ENCODE measurements at places on chromosomes 2 and 18. TPM values are rescaled to one million over a fixed set of nuclear protein-coding genes. Genes with fewer than 3 reads are reported as not detected.

The HOXD10 gene
- total RNA-seq, result not detected

The HAAO gene
- total RNA-seq, result 0.73 TPM

DNA sequence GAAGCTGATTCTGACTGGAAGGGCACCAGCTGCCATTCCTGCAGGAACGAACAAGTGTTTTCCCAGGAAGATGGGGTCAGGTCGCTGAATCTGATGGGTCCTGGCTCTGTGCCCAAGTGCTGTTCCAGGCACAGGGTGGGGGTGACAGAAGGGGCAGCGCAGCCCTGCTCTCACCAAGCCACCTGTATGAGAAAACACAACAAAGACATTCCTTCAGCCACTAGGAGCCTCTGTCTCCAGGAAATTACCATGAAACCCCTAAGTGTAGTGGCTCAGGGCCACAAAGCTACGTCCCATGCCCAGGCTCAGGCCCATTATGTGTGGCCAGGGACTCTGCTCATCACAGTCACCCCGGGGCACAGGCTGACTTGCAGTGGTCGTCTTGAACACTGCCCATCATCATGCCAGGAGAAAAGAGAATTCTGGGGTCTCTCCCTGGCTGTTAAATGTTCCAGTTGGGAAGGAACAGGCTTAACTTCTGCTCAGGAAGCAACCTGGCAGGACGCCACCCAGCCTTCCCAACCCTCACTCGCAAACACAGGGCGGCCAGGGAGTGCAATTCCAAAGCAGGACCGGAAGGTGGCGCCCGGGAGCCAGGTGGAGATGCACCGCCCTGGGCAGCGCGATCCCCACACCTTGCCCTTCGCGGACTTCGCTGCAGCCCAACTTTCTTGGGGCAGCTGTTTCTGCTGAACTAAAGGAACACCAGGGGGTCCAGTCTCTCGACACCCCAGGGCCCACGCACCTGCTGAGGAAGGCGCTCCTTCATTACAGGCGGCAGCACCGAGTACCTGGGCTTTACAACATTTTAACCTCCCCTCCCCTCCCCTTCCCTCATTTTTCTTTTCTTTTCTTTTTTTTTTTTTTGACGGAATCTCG is 11.0 kb upstream of the SFTPB start:
- DNase-seq, result peak; percentile 89

- DNase-seq, result no peak
Observed at GRCh38 chr18:66630831-66631230, 26.9 kb upstream of the CDH19 start.

DNA sequence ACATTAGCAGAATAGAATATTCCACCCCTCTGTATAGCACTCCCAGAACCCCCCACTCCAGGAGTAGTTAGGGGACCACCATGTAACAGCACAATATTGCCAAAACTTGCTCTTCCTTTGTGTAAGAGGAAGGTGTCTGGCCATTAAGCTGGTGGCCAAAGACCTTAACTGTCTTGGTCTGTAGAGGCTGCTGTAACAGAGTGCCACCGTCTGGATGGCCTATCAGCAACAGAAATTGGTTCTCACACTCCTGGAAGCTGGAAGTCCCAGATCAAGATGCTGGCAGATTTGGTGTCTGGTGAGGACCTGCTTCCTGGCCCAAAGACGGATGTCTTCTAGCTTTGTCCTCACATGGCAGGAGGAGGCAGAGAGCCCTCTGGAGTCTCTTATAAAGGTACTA is 61.6 kb upstream of the TGFA start:
- DNase-seq, result no peak

DNA sequence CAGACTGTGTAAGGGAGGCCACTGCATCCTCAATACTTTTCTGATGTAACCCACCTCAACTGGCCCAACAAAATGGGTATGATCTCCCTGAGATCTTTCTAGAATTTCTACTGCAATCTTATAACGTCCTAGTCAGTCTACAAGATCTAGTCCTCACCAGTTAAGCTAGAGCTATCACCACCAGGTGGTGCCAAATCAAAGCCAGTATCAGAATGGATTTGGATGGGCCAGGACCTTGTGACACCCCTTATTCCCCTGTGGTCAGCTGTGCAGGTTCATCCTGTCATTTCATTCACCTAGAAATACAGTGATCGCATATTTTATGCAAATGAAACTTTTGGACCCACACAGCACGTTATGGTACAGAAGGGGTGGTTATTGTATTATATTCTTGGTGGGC is 90.3 kb downstream of the OLA1 start:
- no peak for DNase-seq

DNA sequence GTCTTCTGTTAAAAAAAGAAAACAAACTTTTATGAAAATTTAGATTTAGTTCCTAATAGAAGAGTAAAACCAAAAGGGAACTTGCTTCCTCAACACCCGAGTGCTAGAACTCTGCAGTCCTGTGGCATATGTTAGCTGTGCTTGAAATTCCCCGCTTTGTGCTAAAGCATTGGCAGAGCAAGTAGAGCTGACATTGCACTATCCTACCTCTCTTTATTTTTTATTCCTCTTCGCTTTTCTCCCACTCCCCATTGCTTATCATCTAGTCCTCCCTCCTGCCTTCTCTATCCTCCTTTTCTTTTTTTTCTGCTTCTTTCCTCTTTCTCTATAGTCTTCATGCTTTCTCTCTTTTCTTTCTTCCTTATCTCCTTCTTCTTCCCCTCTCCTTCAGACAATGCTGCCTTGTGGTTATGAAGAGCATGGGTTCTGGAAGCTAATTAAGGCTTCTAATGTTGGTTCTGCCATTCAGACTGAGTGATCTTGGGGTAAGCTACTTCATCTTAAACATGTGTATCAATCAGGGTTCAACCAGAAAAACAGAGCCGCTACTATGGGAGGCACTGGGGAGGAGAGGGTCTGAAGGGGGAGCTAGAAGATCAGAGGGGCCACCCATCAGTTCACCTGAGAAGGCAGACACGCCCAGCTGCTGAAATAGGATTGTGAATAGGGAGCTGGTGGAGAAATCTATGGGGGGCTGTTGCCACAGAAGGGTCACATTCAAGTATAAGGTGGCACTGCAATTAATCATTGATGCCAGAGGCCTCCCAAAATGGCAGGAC is 31.4 kb upstream of the PELI1 start:
- no peak for DNase-seq

GRCh38 chr2:43228756-43229659 is 2.6 kb upstream of the ZFP36L2 start:
- DNase-seq, result no peak

GRCh38 chr2:42128721-42129486 is 40.2 kb upstream of the EML4 start:
- DNase-seq, result peak; percentile 88

DNA sequence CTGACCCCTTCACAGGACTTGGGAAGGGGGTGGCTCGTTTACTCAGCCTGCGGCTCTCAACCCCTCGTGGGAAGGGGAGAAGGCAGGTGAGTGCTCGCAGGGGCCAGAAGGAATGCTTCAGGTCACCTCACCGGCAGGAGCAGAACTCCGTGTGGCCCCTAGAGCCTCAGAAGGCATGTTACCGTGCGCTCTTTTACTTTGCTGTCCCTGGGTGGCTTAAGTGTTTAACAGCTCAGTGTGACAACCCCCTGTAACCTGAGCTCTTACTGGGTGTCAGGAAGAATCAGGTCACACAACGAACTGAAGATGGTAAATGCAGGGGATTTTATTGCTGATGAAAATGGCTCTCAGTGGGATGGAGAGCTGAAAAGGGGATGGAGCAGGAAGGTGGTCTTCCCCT is 1235.4 kb downstream of the LRP1B start:
- no peak for DNase-seq

DNA sequence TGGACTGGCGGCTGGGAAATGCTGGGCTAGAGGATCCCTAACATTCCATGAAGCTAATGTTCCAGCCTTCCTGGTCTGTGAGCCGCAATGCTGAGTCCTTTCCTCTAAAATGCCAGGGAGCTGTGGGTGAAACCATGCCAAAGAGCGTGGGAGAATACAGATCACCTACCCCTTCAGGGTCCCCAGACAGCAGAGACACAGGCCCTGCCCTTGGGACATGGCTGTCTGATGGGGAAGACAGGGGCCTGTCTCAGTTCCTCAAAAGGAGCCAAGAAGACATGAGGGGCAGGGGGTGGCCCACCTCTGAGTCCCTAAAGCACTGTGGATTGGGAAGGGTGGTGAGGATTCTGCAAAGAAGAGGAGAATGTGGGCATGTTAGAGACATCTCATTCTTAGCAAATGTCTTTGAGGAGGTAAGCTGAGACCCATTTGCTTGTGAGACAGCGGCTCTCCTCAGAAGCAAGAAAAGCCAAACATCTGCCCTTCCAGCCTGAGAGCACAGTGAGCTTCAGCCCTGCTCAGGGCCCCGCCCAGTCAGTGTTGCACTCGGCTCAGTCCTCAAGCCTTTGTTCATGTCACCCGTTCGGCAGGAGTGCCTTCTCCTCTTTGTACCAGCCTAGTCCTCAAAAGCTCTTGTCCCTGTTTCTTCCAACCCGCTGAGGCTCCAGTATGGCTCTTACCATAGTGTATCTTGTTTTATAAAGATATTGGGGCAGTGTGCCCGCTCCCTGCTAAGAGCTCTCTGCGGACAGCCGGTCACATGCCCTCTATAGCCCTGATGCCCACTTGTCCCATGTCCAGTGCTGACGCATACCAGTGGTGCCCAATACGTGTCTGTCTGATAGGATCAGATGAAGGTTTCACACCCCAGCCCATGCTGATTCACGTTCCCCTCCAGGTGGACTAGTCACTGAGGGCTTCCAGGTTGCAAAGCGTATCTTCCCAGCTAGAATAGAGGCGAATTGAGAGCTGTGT is 286.2 kb downstream of the CYP26B1 start:
- DNase-seq, result peak; percentile 31

GRCh38 chr18:63476668-63477067 is at the start of gene SERPINB5:
Gene SERPINB5, plus strand, starts transcription at chr18:63476958. Its CDS starts 7,471 bp downstream, at chr18:63484429.
- peak; percentile 89 for DNase-seq

GRCh38 chr2:15756882-15757819 is 165.5 kb downstream of the DDX1 start:
- no peak for DNase-seq

- DNase-seq, result no peak
Observed at GRCh38 chr2:207144173-207144785, 21.5 kb downstream of the KLF7 start.

DNA sequence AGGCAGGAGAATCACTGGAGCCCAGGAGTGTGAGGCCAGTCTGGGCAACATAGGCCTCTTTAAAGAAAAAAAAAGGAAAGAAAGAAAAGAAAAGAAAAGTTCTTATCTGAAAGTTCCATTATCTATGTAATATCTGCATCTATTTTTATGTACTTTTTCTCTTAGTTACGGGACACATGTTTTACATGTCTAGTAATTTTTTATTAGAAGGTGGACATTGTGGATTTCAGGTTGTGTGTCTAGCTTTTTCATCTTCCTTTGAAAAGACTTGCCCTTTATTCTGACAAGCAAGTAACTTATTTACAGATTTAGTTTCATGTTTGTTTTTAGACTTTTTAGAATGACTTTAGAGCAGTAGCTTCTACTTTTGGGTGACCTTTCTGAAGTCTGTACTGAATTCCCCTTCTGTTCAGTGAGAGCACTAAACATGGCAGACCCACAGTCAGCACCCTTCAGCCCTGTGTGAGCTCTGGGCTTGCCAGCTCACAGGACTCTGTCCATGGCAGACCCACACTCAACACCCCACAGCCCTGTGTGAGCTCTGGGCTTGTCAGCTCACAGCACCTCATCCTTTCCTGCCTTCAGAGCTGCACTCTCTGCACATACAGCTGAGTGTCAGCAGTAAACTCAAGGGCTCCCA is 17.5 kb downstream of the TRAPPC12 start:
- DNase-seq, result no peak
